SK-N-SH (cell line): ENCODE measurements at places on chromosomes 4 and X.

- DNase-seq: no peak
Measured at GRCh38 chr4:181821039-181822004, 421.9 kb upstream of the TENM3 start.

- no peak for DNase-seq
Measured at GRCh38 chr4:147860960-147861359, 129.1 kb downstream of the ARHGAP10 start.

- no peak for DNase-seq
Measured at GRCh38 chr4:24076811-24077210, 187.0 kb upstream of the PPARGC1A start.

GRCh38 chr4:106796876-106797275 lies 239.2 kb downstream of the DKK2 start:
- DNase-seq: no peak

GRCh38 chr4:117225471-117225870 lies 140.1 kb upstream of the TRAM1L1 start:
- no peak for DNase-seq

DNA sequence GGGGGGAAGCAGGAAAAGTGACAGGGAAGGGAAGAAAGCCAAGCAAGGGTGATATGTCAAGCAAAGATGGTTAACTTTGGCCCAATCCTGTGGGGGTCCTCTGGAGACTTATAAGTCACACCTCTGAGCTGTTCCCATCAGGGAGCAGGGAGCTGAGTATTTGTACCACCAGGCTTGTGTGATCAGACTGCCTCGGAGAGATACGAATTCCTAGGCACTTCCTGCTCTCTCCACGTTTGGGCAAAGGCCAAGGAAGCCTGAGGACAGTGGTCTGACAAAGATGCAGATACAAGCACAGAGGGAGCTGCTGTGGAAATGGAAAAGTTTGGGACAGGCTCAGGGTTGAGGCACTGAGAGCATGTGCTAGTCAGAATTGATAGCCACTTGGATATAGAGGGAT lies 10.4 kb upstream of the PPP3CA start:
- DNase-seq: no peak

DNA sequence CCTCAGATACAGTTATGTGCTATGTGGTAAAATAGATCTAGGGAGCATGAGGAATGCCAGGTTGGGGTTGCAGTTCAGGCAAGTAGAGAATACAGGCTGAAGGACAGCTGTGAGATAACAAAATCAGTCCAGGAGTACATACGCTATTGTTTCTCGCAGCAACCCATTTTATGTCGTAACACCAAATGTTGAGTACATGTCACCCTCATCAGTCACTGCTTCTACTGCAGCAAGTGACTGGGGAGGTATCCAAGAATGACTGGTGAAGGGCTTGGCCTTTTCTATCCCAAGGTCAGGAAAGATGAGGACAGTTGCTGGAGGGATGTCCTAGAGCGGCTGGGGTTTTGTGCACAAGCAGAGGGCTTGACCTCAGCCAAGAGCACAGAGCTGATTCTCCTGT lies 172.1 kb downstream of the CBR4 start:
- no peak for DNase-seq

GRCh38 chrX:67296395-67296794 lies 247.4 kb upstream of the AR start:
- DNase-seq: no peak

GRCh38 chrX:129000797-129001196 lies 522.5 kb downstream of the SMARCA1 start:
- DNase-seq: no peak

DNA sequence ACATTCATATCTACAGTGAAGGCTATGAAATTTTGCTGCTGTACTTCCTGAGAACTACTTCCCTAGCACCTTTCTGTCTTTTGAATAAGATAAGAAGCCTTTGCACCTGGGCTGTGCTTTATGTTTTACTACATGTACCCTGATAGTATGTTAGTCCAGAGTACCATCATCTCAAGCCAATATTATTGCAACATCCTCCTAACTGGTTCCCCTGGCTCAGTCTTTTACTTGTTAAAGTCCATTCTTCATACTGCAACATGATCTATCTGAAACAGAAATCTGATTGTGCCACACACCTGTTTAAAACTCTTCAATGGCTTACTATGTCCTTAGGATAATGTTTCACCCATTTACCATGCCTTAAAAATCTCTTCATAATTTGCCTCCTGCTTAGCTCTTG lies 102.3 kb downstream of the AGTR2 start:
- no peak for DNase-seq

DNA sequence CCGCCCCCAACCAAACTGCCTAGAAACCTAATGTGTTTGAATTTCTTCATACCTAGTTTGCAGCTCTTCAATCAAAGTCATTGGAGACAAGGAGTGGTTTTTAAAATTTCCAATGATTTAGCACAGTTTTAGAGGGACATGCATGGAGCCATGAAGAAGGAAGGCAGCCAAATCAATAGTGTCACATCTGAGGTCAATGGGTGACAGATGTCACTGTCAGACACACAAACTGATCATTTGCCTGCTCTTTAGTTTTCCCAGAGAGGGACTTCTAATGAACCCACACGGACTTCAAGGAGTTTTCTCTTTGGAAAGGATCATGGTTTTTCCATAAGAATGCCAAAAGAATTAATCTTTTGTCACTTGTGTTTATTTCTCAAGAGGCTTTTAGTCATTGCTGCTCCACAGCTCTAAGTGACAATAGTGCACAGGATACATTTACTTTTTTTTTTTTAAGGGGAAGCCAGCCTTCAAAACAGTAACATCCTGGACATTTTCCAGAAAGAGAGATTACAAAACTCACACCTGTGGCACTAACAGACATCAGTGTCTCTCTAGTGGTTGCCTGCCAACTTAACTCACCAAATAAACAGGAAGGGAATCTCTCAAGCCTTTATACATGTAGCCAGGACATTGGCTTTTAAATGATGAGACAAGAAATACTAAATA lies 251.1 kb upstream of the DIAPH2 start:
- DNase-seq: no peak

DNA sequence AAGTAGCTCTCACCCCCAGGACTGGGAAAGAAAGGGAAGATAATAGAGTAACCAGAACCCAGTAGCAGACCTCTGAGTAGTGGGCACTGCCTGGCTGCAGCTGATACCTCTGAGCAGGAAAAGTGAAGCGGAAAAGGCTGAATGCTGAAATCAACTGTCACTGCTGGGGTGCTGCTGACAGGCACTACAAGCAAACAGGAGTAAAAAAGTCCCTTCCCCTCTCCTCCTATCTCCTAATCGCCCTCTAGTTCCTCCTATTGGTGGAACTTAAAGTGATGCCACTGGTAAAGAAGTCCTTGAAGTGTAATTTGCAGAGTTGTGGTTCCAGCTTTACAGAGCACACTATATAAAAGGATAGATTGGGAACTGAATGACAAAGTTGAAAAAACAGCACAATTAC lies 32.8 kb upstream of the GLRB start:
- peak; percentile 4 for DNase-seq

DNA sequence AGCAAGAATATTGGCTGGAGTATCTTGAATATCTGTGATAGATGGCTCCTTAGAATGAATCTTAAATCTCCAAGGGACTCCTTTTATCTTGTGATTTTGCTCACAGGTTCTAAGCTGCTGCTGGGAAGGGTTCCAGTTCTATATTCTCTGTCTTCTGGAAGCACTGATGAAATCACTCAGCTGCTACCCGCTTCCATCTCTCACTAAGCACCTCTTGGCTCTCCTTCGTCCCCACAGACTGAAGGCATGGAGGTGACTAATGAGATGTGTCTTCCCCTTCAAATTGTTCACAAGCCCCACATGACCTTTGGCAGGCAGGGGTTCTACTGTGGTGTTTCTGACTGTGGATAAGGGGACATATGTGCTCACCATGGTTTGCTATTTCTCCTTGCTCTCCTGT lies 75.9 kb downstream of the C4orf51 start:
- DNase-seq: no peak

GRCh38 chr4:16110661-16111290 lies 27.0 kb upstream of the PROM1 start:
- DNase-seq: no peak

GRCh38 chrX:115894087-115894486 lies 276.5 kb upstream of the AGTR2 start:
- DNase-seq: peak; percentile 62

DNA sequence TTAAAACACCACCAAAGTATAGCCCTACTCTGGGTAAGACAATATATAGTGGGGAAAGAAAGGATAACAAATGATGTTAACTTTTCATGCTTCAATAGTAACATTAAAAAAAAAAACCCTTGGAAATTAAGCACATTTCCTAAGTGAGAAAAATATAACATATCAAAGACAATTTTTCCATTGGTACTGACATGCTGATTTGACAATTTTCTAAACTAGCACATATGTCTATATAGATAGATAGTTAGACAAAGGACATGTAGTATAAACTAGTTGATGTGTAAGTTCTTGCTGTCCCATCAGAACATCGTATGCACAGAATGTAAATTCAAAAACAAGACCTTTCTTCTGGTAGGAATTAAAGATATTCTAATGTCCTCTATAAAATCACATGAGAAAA lies 47.2 kb upstream of the ETNPPL start:
- no peak for DNase-seq

DNA sequence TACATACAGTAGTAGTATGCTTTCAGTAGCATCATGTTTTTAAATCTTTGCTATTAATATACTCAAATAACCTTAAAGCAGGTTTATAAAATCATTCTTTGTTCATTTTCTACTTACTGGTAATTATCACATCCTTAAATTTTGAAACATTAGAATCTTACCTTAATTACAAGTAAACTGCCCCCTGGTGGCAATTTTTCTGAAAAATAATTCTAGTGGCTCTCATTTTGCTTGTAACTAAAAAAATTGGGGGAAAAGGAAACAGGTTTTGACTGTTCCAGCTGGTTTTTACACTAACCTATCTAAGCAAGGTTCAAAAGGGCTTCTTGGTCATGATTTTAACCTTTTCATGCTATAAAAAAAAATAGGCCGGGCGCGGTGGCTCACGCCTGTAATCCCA lies 18.5 kb upstream of the DCAF4L1 start:
- DNase-seq: peak; percentile 17

GRCh38 chr4:97845758-97846157 lies 297.5 kb downstream of the STPG2 start:
- no peak for DNase-seq

DNA sequence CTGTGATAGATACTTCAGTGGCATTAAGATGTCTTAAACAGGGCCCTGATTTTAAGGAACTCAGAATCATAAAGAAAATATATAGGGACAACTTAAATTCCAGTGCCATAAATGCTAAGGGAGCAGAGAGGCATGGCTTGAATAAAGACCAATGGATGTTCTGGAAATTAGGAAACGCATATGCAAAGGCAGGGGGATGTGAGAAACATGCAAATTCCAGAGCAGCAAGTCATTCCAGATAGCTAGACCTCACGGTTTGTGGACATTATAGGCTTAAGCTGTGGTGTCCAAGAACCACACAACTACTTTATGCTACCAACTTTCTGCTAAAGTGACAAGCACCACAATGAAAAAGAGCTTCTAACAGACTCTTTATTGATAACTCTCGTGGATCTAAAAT lies 132.6 kb upstream of the ANK2 start:
- DNase-seq: no peak

GRCh38 chr4:99809326-99809725 lies 7.3 kb upstream of the DAPP1 start:
- DNase-seq: no peak

DNA sequence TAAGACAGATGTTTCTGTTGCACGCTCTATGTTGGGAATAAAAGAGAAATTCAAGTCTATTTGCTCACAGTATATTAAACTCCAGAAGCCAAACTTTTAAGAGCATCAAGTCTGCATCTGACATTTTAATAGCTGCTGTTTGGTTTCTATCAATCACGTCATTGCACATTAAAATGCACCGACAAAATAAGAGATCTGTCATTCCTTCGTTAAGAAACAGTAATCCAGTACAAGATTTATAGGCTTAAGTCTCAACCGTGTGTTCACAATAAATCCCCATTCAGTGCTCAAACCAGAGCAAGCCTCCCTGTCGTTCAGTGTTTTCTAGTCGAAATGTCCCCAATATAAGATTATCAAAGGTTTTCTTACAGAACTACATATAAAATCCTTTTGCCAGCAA lies 89.0 kb upstream of the BMPR1B start:
- DNase-seq: no peak

DNA sequence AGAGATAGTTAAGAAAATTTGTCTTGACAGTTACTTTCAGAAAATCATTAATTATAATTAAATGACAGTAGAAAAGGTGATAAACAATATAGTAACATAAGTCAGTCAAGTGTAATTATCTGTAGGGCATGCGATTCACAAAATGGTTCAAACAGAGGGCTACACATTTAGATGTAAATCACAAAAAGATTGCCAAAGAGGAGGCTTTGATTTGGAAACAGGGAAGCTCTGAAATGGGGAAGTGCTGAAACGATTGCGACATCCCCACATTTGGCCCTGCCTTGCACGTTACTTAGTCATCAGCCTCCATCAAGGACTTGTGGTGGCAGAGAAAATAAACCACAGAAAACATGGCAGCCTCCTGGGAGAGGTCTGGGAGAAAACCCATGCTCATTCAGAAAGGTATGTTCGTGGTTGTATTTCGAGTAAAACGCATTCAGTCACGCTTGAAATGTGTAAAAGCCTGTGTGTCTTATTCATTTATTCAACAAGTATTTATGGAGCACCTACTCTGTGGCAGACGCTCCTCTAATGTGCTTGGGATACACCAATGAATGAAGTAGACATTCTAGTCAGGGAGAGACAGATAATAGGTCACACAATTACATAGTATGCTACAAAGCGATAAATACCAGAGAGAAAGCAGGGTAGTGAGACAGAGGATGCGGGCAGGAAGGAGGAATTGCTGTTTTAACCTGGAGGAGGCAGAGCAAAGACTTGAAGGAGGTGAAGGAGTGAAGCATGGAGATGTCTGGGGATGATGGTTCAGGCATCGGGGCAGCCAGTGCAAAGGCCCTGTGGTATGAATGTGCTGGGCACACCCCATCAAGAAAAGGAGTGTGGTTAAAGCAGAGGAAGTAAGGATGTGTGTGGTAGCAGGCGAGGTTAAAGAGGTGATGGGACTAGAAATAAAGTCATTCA lies 7.8 kb downstream of the RBM47 start:
- DNase-seq: no peak

GRCh38 chrX:635428-636090 lies 5.0 kb downstream of the SHOX start:
- DNase-seq: no peak

- no peak for DNase-seq
Measured at GRCh38 chrX:130119312-130119898, 9.1 kb upstream of the ELF4 start.

DNA sequence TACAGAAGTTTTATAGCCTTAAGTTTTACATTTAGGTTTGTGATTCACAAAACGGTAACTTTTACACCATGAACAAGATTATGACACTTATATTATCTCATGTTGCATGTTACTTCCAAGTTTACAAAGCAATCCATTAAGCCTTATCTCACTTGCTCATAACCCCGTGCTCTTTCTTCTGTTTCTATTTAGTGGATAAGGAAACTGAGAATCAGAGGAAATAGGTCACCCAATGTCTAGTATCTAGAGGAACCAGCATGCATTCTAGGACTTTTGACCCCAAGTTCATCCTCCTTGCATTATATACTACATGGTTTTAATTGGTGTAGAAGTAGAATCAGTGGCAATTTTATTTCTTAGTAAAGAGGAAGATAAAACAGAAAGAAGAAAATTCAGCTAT lies 67.0 kb upstream of the ANXA3 start:
- no peak for DNase-seq

- DNase-seq: no peak
Measured at GRCh38 chrX:10168226-10168625, 11.5 kb downstream of the CLCN4 start.
